Stimulated activated CD4-positive, alpha-beta T cell treated with anti-CD3 and anti-CD28 coated beads, Interleukin-4, amount 100 ng/mL, for 48 hours (primary cell): ENCODE measurements at places on chromosomes 3 and 15.

DNA sequence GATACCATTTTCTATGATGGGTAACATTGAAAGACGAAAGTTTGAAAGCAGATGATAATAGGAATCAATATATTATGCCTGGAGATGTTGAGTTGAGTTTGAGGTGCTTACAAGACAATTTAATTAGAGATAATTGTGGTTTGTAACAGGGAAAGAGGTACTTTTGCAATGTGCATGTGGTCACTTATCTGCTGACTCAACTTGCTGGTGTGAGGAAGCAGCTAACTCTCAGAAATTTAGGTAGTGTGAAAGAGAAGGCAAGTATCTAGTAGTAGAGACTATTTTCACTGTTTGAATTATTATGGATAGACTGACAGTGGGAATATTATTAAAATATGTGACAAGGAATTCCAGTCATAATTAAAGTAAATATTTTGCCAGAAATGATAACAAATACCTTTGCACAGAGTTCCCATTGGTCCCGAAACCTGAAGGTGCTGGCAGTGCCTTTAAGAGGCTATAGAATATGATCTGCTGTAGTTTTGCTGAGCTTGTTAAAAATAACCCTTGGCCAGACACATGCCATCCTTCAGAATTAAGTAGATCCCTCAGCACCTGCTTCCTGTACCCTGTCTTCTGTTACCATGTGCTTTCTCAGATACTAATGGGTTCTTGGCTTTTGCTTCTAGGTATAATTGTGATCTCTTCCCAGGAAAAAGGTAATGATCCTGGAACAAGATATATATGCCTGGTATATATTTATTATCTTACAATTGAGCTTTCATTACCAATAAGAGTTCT, 315.9 kb downstream of the BCHE start:
- no peak for DNase-seq

GRCh38 chr15:83850015-83850414, 196.1 kb downstream of the ADAMTSL3 start:
- DNase-seq: no peak

GRCh38 chr15:47718497-47719437, 1.5 kb downstream of the SEMA6D start:
- no peak for DNase-seq

GRCh38 chr15:63260791-63261190, 16.6 kb upstream of the APH1B start:
- DNase-seq: no peak

DNA sequence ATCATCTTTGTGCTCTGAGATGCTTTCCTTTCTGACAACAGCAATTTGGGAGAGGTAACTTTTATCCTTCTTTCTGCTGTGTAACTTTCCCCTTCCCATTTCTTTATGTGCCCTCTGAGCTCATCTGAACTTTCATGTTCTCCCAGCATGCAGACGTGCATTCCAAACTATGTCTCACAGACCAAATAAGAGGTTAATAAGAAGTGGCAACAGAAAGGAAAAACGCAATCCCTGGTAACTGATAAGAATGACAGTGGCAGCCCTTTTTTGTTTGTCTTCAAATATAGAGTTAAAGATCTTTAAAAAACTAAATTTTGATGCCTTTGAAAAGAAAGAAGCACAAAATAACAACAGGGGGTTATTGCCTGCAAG, 533.4 kb downstream of the FOXP1 start:
- DNase-seq: no peak

- DNase-seq: no peak
Measured at GRCh38 chr3:149489060-149489690, 14.7 kb downstream of the TM4SF4 start.

DNA sequence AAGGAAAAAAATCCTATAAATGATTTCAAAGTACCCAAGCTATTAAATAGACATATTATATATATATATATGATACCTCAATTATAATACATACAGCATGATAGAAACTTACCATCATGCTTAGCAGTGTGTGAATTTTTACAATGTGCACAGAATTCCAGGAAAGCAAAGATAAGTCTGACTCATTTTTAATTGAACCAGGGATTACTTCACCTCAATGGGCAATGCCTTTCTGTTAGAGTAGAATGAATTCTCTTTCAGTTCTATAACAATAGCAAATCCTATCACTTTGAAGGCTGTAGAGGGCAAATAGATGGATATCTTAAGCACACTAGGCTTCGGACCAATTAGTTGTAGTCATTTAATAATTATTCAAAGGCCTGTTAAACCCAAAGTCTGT, 54.8 kb upstream of the P3H2 start:
- DNase-seq: no peak

DNA sequence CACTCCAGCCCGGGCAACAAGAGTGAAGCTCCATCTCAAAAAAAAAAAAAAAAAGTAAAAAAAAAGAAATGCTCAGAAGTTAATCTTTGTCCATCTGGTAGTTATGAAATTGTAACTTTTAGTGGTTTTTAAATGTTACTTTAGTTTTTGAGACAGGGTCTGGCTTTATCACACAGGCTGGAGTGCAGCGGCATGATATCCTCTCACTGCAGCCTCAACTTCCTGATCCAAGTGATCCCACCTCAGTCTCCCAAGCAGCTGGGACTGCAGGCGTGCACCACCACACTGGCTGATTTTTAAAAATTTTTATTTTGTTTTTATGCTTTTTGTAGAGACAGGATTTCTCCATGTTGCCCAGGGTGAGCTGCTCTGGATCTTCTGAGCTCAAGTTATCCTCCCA, 1.3 kb downstream of the RNU5B-1 start:
- DNase-seq: no peak

DNA sequence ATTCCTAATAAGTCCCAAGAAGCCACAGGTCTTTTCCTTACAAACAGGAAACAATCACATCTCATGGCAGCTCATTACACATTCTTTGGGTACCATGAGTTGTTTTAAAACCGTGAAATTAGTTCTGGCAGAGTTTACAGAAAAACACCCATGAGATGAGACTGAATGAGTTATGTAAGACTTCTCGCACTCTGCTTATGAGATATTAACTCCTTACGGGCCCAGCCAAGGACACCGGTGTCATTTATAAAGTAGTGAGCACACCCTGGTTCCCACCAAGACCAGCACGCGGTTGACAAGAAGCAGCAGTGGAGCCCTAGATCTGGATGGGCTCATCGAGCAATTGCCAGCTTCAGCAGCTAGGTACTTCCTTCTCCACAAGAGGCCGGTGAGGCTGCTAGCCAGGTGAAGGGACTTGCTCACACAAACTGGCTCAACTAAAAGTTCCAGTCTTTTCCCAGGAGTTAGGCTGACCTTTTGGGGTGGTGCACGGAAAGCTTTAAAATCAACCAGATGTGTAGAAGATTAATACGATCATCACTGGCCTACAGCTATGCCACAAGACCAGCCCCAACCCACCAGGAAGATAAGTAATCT, 318.6 kb upstream of the ICE2 start:
- DNase-seq: no peak

GRCh38 chr15:73127302-73127936, 75.2 kb downstream of the NEO1 start:
- DNase-seq: no peak

- DNase-seq: no peak
Measured at GRCh38 chr3:153250446-153250845, 88.4 kb downstream of the RAP2B start.

DNA sequence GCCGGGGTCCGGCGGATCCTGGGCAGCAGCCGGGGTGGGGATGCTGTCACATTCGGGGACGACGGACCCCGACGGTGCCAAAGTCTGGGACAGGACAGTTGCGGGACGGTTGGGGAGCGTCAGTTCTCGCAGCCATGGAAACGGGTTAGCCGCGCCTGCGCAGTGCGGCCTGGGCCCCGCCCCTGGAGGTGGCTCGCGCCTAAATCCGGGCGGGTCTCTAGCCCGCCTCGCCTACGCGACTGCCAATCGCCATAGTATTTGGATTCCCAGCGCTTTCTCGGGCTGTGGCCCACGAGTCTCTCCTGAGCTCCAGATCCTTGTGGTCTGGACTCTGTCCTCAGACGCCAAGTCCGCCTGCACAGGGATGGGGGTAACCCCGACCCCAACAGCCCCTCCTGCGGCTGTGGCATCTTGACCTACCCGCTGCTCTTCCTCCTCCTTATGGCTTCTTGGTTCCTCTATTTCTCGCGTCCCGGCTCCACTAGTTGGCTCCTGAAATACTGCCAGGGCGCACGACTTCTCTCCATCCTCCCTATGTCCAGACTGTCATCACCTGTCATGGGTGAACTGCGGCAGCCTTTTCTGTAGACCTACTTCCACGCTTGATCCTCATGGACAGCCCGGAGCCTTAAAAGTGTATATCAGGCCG, at the start of gene ZMYND10:
TSS of gene ZMYND10 (minus strand) at position 147 of the 649 bp plus-strand sequence. CDS start 153 bp downstream, outside the sequence.
- DNase-seq: peak; percentile 78

DNA sequence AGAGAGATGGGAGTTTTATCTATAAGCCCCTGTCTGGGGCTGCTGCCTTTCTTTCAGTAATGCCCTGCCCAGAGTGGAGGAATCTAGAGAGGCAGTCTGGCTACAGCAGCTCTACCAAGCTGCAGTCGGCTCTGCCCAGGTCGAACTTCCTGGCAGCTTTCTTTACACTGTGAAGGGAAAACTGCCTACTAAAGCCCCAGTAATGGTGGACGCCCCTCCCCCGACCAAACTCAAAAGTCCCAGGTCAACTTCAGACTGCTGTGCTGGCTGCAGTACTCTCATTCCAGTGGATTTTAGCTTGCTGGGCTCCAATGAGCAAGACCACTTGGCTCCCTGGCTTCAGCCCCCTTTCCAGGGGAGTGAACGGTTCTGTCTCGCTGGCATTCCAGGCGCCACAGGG, 65.9 kb upstream of the RARB start:
- DNase-seq: no peak

GRCh38 chr3:87201727-87202126, 25.4 kb upstream of the CHMP2B start:
- no peak for DNase-seq

DNA sequence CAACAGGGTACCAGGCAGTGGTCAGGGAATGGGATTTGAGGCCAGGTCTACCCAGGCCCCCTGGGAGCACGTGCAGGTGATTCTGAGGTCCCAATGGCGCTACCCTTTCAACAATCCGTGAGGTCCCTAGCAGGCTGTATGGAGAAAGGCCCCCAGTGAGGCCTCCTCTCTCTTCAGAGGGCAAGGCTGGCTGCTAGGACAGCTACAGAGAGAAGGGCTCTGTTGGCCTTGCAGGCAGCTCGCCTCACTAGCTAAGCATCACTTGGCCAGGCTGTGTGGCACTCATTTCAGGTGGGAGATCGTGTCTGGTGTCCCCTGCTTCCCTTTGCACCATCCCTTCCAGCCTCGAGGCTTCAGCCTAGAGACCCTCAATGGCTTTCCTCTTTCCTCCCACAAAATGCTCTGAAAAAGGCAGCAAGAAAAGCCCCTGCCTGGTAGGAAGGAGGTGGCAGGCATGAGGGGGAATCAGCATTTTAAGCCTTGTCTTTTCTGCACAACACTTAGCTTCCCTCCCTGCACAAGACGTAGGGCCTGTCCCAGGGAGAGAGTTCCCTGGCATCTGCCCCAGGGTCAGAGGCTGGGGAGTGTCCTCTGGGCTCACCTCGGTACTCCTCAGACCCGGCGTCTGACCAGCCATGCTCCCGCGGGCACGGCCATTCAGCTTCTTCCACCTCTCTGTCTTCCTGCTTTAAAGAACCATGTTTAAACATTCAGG, 111.8 kb downstream of the ASB7 start:
- DNase-seq: no peak

DNA sequence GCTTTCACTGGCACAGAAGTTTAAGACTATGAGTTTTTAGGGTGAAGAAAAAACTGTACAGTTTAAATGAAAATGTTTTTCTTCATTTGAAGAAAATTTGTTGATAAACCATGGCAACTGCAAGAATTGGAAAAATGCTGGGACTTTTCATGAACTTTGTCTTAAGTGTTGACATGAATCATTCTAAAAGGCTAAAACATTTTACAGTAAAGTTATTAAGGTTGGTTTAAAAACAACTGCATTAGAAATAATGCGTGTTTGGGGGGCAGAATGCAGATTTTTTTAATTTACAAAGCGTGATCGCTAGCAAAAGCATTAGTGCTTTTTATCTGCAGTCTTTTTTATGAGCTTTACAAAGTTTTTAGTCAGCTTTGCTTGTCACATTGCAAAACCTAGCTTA, 601.9 kb upstream of the TGFBR2 start:
- no peak for DNase-seq

GRCh38 chr15:65887565-65887964, 18.3 kb downstream of the RAB11A start:
- no peak for DNase-seq

DNA sequence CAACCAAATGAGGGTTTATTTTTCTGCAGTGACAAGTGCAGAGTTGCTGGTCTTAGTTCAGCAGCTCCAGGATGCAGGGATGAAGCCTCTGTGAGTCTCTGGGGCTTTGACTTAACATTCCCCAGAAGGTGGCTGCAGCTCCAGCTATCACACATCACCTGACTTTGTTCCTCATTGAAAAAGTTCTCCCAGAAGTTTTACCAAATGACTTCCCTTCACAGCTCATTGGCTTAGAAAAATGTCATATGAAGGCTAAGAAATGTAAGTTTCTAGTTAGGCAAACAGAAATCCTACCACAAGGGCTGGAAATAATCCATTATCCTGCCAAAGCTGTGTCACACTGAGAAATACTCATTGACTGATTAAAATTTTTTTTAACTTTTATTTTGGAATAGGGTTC, 184.9 kb downstream of the MINAR1 start:
- DNase-seq: no peak

DNA sequence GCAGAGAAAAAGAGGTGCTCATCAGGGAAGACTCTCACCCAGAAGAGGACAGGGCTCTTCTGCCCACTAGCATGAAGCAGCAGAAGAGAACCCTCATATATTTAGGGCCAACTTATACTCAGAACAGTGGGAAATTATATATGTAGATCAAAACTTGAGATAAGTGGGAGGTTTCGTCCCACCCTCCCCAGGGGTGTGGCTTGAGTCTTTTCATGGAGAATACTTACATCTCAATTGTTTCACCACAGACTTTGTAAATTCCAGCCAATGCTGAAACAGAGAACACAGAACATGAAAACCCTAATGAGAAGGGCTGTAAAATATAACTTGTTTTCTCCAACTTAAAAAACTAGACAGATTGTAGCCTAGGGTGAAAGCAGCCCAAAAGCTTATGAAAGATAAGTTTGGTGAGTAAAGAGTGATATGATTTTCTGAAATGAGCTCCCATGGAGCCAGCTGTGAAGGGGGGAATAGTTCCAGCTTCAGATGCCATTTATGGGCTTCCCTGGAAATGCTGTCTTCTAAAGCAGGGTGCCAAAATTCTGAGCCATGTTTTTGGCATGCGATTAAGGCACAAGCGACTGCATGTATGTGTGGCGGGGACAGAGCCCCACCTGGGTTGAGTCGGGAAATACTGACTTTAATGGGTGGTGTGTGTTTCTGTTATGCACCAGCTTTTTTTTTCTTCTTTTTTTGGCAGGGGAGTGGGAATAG, 92.9 kb downstream of the WDR76 start:
- no peak for DNase-seq

GRCh38 chr3:20849975-20850374, 664.0 kb upstream of the SGO1 start:
- no peak for DNase-seq

DNA sequence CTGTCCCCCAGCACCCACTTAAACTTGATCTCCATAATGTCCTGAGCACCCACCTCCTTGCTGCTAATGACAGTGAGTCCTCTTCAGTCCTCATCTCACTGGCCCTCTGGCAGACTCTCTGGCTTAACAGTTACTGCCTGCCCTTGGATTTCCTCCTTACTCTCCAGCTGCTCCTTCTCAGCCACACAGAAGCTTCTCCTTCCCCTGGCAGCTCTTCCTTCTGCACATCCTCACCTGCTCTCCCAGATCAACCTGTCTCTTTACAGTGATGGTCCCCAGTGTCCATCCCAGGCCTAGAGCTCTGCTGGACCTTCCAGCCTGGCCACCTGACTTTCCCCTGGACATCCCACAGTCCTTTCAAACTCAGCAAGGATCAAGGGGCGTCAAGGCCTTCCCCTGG, 47.4 kb upstream of the SMAD3 start:
- DNase-seq: no peak

- DNase-seq: no peak
Measured at GRCh38 chr3:169085827-169086226, 577.7 kb downstream of the MECOM start.
